ENCODE measurements at places on chromosomes 1 and 21.

DNA sequence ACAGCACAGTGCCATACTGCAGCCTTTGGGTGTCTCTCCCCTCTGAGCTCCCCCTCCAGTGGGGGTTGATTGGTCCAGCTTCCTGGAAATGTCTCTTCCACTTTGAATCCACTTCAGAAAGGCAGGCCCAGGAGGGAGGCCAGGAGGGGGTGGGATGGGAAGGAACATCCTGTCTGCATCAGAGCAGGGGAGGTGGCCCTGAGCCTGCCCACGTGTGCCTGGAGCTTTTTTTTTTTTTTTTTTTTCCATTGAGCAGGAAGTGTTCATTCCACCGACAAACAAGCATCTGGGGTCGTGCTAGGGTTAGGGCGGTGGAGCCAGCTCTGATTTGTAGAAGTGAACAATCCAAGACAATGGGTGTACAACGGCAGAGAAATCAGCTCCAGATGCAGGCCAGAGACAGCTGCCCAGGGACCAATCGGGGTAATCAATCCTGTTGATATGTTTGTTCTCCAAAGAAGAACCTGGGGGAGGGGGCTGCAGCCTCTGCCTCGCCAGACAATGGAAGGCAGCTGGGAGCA lies 93.3 kb downstream of the SSBP3 start:
- DNase-seq = no peak

- no peak for DNase-seq
Observed at GRCh38 chr21:44943005-44943685, 3.3 kb downstream of the SLX9 start.

- no peak for DNase-seq
Observed at GRCh38 chr1:156551869-156552268, 20.5 kb downstream of the IQGAP3 start.

- no peak for DNase-seq
Observed at GRCh38 chr1:12549460-12550349, 68.3 kb downstream of the DHRS3 start.

DNA sequence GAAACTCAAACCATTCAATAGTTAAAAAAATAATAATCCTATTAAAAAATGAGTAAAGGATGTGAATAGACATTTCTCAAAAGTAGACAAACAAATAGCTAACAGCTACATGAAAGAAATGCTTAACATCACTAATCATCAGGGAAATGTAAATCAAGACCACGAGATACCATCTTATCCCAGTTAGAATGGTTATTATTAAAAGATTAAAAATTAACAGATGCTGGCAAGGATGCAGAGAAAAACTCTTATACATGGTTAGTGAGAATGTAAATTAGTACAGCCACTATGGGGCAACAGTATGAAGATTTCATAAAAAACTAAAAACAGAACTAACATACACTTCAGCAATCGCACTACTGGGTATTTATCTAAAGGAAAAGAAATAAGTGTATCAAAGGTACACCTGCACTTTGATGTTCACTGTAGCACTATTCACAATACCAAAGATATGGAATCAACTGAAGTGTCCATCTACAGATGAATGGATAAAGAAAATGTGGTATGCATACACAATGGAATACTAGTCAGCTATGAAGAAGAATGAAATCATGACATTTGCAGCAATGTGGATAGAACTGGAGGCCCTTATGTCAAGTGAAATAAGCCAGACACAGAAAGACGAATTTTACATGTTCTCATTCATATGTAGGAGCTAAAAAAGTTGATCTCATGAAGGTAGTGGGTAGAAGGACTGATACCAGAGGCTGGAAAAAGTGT lies 117.9 kb downstream of the ACBD6 start:
- no peak for DNase-seq

DNA sequence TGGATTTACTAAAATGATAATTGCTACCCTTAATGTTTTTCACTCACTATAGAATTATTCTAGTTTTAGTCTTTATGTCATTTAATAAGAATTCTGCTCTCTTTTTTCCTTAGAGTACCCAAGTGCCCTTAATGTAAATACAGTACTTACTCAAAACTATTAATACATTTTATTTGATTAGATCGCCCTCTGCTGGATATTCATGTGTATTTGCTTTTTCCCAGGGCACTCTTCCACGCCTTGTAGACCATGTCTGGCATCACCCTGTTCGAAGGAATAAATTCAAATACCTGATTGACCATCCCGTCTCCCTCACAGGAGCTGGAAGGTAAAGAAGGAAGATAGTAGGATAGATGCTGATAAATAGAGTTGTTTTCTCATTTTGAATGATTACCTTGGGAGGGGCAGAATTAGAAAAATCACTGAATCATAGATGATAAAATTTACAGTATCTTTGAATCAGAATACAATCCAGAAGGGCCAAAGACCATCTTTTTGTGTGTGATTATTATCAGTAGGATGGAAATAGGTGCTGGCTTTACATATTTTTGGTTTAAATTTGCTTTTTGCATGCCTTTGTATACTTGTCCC lies 4.1 kb downstream of the AXDND1 start:
- DNase-seq = peak; percentile 84

DNA sequence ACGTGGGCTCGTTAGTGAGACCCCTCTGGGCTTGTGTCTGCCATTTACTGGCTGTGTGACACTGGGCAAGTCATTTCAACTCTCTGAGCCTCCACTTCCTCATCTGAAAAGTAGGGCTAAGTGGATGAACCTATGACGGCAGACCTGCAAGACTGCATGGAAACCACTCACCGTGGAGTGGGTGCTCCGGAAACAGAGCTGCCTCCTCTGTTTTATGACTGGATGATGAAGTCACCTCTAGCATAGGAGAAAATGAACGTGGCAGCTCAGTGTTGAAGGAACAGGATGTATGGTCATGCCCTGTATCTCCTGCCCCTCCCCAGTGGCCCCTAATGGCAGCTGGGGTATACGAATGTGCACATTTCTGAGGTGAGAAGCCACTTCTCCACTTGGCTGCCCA lies 40.5 kb downstream of the STPG1 start:
- DNase-seq = peak; percentile 87

DNA sequence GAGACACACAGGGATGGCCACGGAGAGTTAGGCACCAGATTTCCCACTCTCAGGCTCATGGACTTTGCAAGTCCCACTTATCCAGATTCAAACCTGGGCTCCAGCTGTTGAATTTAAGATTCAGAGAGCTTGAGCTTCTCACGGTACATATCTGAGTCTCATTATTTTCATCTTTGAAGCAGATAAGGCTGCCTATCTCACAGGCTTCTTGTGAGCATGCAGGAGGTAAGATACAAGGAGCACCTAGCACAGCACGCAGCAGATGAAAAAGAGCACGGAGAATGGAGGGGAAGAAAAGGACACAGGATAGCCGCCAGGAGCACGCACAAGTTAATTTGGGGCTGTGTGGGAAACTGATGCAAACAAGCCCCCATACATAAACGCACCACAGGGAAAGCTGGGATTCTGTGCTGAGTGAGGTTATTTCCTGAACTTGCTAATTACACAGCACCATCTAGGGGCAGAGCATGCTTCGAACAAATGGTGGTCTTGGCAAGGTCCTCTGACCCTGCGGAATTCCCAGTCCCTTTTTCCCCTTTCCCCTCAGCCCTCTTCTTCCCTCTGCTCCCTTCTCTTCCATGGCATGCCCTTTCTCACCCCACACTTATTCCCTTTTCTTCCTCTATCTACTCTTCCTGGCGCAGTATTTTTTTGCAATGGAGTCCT lies 134.7 kb upstream of the VANGL1 start:
- DNase-seq = peak; percentile 16

GRCh38 chr21:25453524-25453923 lies 153.8 kb downstream of the MRPL39 start:
- DNase-seq = no peak

DNA sequence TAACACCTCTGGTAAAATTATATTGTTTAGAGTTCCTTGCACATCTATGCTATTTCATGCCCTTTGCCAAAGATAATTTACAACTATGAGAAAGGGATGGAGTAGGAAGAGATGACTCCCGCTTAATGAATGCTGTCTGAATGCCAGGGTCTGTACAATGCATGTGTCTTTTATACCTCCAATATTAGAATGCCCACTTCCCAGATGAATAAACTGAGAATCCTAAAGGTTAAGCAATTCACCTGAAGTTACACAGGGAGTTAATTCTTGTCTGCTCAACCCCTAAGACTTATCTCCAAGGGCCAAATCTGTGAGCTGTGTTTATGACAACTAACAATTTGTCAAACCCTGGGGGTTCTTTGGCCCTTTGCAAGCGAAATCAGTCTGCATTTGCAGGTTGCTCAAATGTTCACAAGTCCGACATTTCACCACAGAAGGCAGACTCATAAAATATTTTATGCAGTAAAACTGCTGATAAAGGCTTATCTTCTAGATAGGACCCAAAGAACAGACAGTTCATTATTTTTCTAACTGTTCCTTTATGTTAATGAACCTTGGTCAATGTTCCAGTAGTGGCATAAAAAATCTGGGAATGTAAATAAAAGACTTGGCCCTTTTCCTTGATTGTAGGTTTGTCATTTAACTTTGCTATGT lies 50.2 kb upstream of the ATP1A1 start:
- no peak for DNase-seq

DNA sequence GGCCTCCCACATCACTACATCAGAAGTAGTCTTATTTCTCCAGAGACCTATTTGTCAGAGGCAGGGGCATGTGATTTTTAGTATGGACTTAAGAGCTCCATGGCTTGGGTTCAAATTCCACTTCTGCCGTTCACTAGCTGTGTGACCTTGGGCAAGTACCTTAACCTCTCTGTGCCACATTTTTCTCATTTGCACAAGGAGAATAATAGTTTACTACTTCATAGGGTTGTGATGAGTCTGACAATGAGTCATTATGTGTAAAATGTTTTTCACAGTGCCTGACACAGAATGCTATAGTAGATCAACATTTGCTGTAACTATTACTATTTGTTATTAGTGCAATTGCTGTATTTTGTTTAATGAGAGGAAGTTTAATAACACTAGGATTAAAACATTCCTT lies 200.6 kb downstream of the PRDM2 start:
- DNase-seq = no peak

- no peak for DNase-seq
Observed at GRCh38 chr1:32337855-32338636, 2.0 kb upstream of the MARCKSL1 start.

DNA sequence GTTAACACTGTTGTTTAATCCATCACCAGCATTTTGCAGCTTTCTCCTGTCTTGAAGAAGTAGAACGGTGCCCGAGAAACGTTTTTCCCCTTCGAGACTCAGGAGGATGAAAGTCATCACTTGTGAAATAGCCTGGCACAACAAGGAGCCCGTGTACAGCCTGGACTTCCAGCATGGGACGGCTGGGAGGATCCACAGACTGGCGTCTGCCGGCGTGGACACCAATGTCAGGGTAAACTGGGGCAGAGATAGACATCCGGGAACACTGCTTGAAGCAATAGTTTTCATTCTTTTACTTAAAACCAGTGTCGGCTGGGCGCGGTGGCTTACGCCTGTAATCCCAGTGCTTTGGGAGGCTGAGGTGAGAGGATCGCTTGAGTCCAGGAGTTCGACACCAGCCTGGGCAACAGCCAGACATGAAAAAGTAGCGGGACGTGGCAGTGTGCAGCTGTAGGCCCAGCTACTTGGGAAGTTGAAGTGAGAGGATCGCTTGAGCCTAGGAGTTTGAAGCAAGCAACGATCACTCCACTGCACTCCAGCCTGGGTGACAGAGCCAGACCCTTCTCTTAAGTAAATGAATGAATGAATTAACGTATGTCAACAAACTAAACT lies 945 bp downstream of the CHAF1B start:
- DNase-seq = no peak

DNA sequence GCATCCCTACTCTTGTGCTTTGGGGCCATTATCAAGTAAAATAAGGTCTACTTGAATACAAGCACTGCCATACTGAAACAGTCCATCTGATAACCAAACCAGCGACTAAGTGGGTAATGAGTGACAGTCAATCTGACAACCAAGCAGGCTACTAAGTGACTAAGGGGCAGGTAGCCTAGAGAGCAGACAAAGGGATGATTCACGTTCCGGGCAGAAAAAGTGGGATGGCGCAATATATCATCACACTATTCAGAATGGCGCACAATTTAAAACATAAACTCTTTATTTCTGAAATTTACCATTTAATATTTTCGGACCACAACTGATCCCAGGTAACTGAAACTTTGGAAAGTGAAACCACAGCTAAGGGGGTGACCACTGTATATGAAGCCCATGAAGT lies 17.7 kb downstream of the NGF start:
- no peak for DNase-seq

GRCh38 chr1:167623951-167624350 lies 6.1 kb upstream of the RCSD1 start:
- no peak for DNase-seq

DNA sequence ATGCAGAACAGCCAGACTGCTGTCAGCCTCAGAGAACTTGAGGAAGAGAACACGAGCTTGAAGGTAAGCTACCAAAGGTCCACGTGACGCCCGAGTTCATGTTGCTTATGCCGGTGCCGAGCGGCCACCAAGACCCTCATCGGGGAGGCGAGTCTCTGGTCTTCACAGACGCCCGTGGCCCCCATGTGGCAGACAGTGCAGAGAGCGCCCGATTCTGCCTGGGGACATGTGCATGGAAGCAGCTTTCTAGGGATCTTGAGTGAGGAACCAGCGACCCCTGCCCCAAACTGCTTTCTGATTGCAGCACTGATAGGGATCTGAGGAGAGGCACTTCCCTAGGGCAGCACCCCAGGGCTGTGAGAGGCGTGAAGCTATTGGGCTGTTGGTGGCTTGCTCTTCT lies 56.3 kb upstream of the DIP2A start:
- no peak for DNase-seq

DNA sequence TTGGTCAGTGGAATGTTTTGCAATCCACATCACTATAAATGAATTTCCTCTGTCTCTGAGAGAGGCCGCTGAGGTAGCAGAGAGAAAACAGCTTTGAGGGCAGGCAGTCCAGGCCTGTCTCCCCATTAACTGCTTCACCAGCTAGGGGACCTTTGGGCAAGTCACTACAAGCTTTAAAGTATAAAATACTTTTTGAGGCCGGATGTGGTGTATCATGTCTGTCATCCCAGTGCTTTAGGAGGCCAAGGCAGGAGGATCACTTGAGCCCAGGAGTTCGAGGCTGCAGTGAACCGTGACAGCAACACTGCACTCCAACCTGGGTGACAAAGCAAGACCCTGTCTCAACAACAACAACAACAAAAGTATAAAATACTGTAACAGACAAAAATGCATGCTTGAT lies 6.4 kb downstream of the IL6R start:
- no peak for DNase-seq

- DNase-seq = no peak
Observed at GRCh38 chr1:193408782-193409293, 222.4 kb upstream of the B3GALT2 start.

DNA sequence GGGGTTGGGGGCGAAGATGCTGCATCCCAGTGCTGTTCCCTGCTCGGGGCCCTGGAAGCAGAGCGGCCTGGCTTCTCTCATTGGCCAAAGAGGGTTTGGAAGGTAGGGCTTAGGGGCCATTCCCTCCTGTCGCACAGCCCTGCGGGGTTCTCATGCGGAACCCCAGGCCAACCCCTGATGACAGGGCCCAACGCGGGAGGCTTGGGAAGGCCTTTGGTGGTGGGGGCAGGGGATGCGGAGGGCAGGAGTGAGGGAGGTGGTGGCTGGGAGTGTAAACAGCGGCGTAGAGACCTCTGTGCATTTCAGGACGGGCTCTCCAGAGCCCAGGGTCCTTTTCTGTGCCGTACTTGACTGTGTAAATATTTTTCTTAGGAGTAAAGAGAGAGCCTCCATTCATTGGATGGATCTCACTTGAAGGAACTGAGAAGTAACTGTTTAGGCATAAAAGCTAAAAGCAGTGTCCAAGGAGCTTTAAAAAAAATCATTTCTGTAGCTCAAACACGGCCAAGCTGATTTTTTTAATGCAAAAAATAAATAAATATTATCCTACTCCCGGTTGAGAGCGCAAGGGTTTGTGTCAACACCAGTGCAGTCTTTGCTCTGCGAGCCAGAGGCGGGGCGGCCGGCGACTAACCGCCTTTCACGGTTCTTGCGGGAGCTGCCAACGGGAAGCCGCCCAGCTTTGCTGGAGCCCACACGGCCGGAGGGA lies 169.1 kb downstream of the PRDM16 start:
- DNase-seq = no peak

All from OCI-LY7 (cell line).